Stimulated activated CD8-positive, alpha-beta memory T cell treated with anti-CD3 and anti-CD28 coated beads, Interleukin-4, amount 100 ng/mL, for 4 hours (primary cell): ENCODE measurements at places on chromosomes 1 and 21.

- no peak for DNase-seq
Measured at GRCh38 chr1:16073490-16074119, at the start of gene FAM131C. Gene FAM131C (minus strand): TSS chr1:16073651. CDS start chr1:16073442, 209 bp downstream.

DNA sequence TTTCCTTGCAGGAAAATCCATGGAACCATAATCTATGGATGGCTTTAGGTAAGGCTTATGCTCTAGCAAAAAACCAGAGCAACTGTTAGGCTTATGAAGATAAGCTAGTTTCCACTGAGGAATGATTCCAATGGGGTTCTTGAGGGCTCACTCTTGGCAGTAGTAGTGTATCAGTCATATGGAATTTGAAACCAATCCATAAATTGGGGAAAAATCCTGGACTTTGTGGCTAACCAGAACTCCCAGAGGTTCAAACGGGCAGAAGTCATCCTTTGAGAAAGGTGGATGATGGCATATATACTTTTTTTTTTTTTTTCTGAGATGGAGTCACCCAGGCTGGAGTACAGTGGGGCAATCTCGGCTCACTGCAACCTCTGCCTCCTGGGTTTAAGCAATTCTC is 54.2 kb upstream of the ATF3 start:
- DNase-seq, result no peak

GRCh38 chr1:236639686-236640085 is 35.4 kb upstream of the HEATR1 start:
- DNase-seq, result no peak

GRCh38 chr1:154760469-154760933 is 109.6 kb downstream of the KCNN3 start:
- peak; percentile 69 for DNase-seq

- no peak for DNase-seq
Measured at GRCh38 chr1:180603850-180604226, 28.0 kb upstream of the XPR1 start.

DNA sequence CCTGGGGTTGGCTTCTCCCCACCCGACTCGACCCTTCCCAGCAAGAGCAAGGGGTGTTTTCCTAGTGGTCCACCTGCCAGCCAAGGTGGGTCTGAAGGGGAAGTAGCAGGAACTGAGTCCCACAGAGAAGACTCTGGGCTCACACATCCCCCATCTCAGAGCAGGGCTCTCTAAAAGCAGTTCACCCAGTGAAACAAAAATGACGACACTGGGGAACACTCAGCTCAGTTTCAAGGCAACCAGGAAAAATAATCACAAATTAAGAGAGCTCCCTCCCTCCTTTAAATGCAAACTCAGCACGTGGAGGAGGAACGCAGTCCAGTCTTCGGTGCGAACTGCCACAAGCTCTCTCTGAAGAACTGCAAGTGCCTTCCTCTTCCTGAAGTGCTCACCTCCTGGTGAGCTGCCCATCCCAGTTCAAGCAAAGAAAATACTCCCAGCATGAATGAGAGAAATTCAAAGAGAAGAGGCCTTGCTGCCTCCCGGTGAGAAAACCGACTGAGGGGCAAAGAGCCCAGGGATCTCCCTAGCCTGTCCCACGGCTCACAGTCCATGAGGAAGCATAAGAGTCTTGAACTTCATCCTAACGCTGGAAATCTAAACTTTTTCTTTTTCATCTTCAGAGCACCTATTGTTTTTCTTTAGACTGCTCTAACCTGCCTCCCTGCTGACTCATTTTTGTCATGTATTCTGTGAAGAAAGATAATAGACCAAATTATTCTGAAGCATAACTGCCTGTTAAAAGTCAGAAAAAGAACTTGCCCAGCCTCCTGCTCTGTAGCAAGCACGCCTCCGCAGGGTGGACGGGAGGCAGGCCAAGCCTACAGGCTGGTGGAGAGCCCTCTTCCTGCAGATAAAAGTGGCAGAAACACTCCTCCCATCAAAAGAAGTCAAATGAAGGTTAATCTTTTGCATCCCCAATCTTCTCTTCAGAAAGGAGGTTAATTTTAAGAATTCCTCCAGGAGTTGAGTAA is 281.4 kb downstream of the HHIPL2 start:
- DNase-seq, result no peak

DNA sequence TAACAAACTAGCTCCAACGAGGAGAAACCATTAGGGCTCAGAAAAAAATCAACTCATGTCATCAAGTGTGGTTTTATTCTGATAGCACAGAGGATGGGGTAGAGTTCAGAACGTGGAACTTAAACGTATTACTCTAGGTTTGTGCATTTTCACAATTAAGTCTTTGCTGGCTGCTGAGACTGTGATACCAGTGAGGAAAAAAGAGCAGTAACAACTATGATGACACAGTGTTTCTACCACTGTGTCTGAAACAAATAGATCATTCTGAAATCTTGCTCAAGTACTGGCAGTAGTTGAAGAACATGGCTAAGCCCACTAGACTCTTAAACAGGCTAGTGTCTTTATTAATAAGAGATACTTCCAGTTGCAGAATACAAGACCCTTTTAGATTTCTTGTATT is 31.0 kb downstream of the NUCKS1 start:
- no peak for DNase-seq

- no peak for DNase-seq
Measured at GRCh38 chr21:33611006-33611744, 22.7 kb upstream of the DONSON start.

DNA sequence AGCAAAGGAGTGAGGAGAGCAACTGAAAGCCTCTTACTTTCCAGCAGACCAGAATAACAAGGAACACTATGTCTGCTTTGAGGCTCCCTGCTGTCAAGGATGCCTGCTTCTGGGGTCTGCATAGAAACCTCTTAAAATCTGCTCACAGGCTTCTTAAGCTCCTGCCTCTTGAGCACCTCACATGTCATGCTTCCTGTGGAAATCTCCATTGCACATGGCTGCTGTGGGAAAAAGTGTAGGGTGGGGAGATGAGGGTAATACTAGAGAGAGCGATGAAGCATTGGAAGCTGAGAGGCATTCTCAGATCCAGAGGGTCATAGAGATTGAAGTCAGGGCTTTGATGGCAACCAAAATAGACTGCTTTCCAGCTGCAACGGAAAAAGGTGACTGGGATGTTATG is 6.2 kb upstream of the HLX start:
- no peak for DNase-seq

- DNase-seq, result no peak
Measured at GRCh38 chr1:118841521-118841920, 146.6 kb downstream of the TBX15 start.

GRCh38 chr1:200139661-200140250 is 112.2 kb downstream of the NR5A2 start:
- no peak for DNase-seq
